ENCODE measurements at places on chromosomes 13 and 19. TPM values are rescaled to one million over a fixed set of nuclear protein-coding genes. Genes with fewer than 3 reads are reported as not detected.

DNA sequence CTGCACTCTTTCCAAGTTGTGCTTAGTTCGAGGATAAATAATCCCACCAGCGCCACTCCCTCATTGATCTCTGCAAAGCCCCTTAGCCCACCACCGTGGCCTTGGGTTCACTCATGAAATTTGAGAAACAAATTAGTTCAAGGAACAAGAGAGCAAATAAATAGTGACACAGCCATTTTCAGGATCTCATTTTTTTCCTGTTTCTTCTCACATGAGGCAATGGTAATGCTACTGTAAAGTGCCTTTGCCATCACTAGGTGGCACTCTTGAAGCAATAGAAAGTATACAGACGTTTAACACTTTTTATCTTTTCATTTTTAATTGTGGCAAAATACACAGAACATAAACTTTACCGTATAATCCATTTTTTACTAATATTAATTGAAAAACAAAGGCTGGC is 76.8 kb upstream of the ZNF835 start:
- no peaks in the 10 kb centered on the region for H3K27me3 ChIP-seq
- no peak for DNase-seq
- no peak overlapping the region for H3K4me3 ChIP-seq
- peaks cover 2% of the 10 kb centered on the region for H3K36me3 ChIP-seq
- no peaks in the 10 kb centered on the region for H3K4me1 ChIP-seq

DNA sequence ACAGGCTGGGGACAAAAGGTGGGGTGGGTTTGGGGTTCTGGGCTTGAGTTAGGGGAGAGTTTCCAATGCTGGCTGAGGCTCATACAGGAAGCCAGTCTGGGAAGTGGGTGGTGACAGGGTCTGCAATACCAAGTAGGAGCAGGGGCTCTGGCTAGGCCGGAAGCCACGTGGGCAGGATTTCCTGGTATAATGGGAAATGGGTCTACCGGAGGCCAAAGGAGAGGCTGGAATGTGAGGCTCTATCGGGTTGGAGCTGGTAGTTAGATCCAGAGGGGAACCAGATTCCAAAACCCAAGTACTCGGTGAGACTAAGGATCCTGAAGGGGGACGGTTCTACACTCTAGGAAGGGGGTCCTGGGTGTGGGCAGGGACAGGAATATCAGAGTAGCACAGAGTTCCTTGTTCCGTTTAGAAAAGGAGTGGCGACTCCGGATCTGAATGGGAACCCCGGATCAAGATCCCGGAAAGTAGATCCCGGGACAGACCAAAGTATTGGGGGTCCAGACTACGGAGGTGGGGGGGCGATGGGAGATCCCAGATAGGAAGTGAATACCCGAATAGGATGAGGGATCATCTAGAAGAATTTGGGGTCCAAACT is 802 bp downstream of the CDC37 start:
- H3K27me3 ChIP-seq, result no peaks in the 10 kb centered on the region
- peaks cover 55% of the 10 kb centered on the region for H3K4me1 ChIP-seq
- H3K36me3 ChIP-seq, result peaks cover 47% of the 10 kb centered on the region
- DNase-seq, result peak; percentile 76
- peak overlapping the region; percentile 98 for H3K27ac ChIP-seq

GRCh38 chr13:93098972-93099371 is 127.6 kb upstream of the GPC6 start:
- DNase-seq, result no peak
- no peaks in the 10 kb centered on the region for H3K4me1 ChIP-seq
- no peaks in the 10 kb centered on the region for H3K36me3 ChIP-seq
- no peak overlapping the region for H3K4me3 ChIP-seq
- H3K27me3 ChIP-seq, result no peaks in the 10 kb centered on the region
- no peak overlapping the region for H3K27ac ChIP-seq

DNA sequence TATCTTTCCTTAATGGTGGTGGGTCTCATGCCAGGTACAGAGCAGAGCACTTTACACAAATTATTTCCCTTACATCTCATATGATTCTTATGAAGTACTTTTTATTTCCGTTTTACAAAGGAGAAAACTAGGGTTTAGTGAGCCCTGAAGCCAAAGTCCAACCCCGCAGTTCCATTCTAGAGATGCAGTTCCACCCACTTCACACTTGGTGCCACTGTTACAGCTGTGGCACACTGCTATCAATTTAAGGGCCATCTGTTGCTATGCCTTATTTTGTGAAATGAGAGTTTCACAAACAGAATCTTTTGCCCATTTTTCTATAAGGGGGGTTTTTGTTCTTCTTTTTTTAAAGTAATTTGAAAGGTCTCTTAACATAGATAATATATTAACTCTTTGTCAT is 12.9 kb downstream of the MIPEP start:
- no peaks in the 10 kb centered on the region for H3K27me3 ChIP-seq
- H3K36me3 ChIP-seq, result peaks cover 2% of the 10 kb centered on the region
- peak; percentile 55 for DNase-seq
- H3K27ac ChIP-seq, result no peak overlapping the region

Gene TEX29
- 0.51 TPM for total RNA-seq

DNA sequence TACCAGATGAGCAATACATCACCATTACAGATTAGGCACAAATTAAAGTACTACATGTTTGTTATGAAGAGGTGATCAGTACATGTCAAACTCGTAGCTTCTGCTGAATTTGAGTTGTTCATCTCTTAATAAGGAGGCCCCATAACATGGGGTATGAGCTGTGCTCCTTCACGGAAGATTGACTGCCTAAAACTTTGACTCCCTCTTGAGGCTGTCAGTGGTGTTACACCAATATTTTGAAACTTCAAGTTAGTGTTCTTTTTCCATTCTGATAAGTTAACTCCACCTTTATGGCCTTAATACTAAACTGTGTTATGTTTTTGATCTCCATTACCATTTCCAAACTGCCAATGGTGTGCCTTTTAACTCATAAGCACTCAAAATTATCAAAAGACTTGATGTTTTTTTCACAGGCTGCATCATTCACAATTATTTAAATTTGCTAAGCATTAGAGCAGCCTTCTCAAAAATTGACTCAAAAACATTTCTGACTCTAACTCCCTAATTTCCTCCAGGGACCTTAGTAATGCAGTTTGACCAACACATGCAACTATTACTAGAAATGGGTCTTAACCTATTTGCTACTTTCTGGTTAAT is 1591.5 kb downstream of the PCDH9 start:
- H3K4me3 ChIP-seq, result no peak overlapping the region
- no peaks in the 10 kb centered on the region for H3K36me3 ChIP-seq
- DNase-seq, result peak; percentile 53
- no peaks in the 10 kb centered on the region for H3K27me3 ChIP-seq
- no peaks in the 10 kb centered on the region for H3K4me1 ChIP-seq

GRCh38 chr19:7637374-7638256 is 705 bp downstream of the STXBP2 start:
- H3K4me1 ChIP-seq, result peaks cover 25% of the 10 kb centered on the region
- H3K36me3 ChIP-seq, result peaks cover 22% of the 10 kb centered on the region
- no peak for DNase-seq
- peak overlapping the region; percentile 86 for H3K4me3 ChIP-seq
- peak overlapping the region; percentile 89 for H3K27ac ChIP-seq
- H3K27me3 ChIP-seq, result no peaks in the 10 kb centered on the region

DNA sequence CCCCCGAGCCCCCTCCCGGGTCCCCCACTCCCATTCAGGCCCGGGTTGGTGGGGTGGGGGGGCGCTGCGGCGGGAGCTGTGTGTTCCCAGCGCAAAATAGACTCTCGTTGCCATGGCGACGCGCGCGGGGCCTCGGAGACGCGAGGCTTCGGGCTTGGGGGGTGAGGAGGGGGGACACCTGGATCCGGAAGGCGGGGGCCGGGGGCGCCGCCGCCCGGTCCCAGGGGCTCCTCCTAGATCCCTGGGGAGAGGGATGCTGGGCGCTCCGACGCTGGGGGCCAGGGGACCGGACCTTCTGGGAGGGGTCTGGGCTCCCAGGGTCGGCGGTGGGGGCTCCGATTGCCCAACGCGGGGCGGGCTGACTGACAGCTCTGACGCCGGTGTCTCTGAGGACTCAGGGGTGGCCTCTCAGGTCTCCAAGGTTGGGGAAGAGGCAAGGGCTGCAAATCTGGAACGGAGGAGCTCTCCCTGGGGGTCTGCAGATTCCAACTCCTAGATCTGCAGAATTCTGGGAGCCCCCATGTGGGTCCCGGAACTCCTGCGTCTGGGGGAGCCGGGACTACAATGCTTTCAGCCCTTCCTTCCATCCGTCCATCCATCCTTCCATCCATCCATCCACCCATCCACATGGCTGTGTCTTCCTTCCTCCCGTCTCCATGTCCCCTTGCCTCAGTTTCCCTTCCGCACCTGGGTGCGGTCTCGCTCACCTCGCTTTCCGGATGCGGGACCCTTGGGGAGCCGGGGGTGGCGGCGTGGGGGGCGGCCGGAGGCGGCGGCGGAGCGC is 9.1 kb upstream of the SHISA7 start:
- H3K4me3 ChIP-seq, result no peak overlapping the region
- H3K27me3 ChIP-seq, result peaks cover 30% of the 10 kb centered on the region
- H3K27ac ChIP-seq, result no peak overlapping the region
- peaks cover 9% of the 10 kb centered on the region for H3K36me3 ChIP-seq

Gene OR7D2
- 0.37 TPM for total RNA-seq

DNA sequence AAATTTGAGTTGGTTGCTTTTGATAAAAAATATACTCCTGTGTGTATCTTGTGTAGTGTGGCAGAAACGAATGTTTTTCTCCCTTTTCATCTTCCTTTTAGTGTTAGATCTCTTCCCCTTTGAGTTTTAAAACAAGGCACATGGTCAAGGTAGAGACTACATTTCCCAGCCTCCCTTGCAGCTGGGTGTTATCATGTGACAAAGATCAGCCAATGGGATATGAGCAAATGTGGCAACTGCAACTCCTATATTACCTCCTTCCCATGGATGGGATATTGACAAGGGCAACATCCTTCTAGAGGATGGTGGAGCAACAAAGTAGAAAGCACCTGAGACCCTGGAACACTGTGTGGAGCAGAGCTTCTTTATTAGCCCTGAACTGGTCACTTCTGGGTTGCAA is 42.4 kb downstream of the ADGRE3 start:
- no peaks in the 10 kb centered on the region for H3K4me1 ChIP-seq
- peak; percentile 58 for DNase-seq
- no peaks in the 10 kb centered on the region for H3K27me3 ChIP-seq
- H3K36me3 ChIP-seq, result no peaks in the 10 kb centered on the region
- H3K27ac ChIP-seq, result no peak overlapping the region

DNA sequence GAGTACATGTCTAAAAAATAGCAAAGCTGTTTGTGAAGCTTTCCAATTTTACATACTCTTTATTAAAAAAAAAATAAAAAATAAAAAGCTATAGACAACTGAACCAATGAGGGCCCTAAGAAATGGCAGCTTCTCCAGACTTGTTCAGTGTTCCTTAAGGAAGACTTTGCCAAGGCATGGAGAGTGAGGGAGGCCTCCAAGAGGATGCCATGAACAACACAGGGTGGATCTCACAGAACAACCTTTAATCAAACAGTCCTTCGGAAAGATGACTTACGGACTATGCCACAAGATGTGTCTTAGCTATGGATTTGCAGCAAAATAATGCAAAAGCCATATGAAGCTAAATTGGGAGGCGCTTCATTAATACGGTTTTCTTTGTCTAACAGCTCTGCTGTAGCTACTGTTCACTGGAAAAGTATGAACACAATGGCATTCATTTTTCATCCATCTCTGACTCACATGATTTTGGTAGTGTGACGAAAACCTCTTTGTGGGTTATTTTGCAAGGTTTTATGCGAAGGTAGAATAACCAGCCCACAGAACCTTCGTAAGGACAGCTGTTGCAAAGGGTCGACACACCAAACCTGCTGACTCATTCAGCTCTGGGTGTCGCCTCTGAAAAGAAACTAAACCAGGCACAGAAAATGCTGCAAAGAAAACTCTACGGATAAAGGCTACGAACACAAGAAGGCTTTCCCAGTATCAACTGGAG is 27.7 kb downstream of the EFNB2 start:
- H3K4me1 ChIP-seq, result peaks cover 2% of the 10 kb centered on the region
- H3K27ac ChIP-seq, result no peak overlapping the region
- H3K27me3 ChIP-seq, result peaks cover 10% of the 10 kb centered on the region
- no peaks in the 10 kb centered on the region for H3K36me3 ChIP-seq

Gene PRR12
- total RNA-seq, result 31.1 TPM

- no peaks in the 10 kb centered on the region for H3K4me1 ChIP-seq
- no peak overlapping the region for H3K4me3 ChIP-seq
- DNase-seq, result no peak
Measured at GRCh38 chr13:68257111-68257842, 1027.1 kb upstream of the PCDH9 start.

DNA sequence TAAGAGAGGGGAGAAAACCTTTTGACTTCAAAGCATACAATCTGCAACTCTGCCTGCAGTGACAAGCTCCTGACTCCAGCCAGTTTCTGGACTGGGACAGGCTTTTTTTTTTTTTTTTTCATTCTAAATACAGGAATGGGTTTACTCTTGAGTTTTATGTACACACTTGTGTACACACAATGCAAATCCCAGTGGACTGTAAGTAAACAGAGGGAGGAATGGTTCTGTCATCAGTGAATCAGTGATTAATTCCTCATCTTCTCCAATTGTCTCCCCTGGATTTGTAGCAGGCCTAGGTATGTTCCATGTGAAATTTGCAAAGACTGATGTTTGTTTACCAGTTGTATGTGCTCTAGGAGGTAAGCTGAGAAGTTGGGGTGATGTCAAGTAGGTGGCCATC is 184.8 kb downstream of the SHISA2 start:
- H3K4me3 ChIP-seq, result no peak overlapping the region
- DNase-seq, result no peak
- no peaks in the 10 kb centered on the region for H3K36me3 ChIP-seq

- no peak overlapping the region for H3K4me3 ChIP-seq
- DNase-seq, result no peak
- no peak overlapping the region for H3K27ac ChIP-seq
- no peaks in the 10 kb centered on the region for H3K4me1 ChIP-seq
- peaks cover 14% of the 10 kb centered on the region for H3K27me3 ChIP-seq
Measured at GRCh38 chr19:29537601-29538000, 11.8 kb downstream of the VSTM2B start.

DNA sequence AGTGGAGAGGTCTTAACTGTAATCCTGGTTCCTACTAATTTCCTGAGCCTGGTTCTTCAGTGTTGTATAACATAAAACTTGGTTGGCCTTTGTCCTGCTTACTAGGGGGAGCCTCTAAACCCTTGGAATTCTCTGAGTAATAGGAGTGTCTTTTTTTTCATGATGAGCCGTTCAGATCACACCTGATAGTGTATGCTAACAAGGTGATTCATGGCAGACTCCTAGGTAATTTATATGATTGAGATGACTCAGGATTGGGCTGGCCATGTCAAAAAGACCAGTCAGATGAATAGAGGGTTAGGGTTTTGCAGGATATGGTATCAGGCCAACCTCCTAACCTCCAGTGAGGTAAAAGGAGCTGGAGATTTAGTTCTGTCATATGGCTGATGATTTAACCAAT is 135.8 kb upstream of the KLF12 start:
- DNase-seq, result no peak
- H3K27me3 ChIP-seq, result peaks cover 16% of the 10 kb centered on the region
- no peaks in the 10 kb centered on the region for H3K4me1 ChIP-seq
- H3K27ac ChIP-seq, result no peak overlapping the region
- no peak overlapping the region for H3K4me3 ChIP-seq
- no peaks in the 10 kb centered on the region for H3K36me3 ChIP-seq

DNA sequence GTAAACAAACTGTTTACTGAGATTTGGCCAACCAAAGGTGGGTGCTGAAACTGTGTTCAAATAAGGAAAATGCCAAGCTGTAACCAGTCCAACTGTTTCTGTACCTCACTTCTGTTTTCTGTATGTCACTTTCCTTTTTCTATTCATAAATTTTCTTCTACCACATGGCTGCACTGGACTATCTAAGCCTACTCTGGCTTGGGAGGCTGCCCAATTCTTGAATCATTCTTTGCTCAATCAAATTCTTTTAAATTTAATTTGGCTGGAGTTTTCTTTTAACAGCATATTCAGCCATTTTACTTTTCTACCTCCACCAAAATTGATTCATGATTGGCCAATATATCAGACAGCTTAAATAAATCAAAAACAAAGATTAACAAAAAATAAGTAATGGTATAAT is 1575.5 kb upstream of the SPRY2 start:
- H3K4me1 ChIP-seq, result no peaks in the 10 kb centered on the region
- H3K27ac ChIP-seq, result no peak overlapping the region
- no peak overlapping the region for H3K4me3 ChIP-seq
- no peaks in the 10 kb centered on the region for H3K27me3 ChIP-seq

Measured in activated CD4-positive, alpha-beta T cell treated with anti-CD3 and anti-CD28 coated beads, Interleukin-2, amount 10 ng/mL, durations not matched to agents 24 days and 14 days (primary cell).